ENCODE measurements at places on chromosomes 1 and 21. TPM values are rescaled to one million over a fixed set of nuclear protein-coding genes. Genes with fewer than 3 reads are reported as not detected.
A peak's percentile ranks its signal among the peaks of the same experiment; 100 is the strongest.

The DCAF8 gene
- 98.1 TPM for total RNA-seq

DNA sequence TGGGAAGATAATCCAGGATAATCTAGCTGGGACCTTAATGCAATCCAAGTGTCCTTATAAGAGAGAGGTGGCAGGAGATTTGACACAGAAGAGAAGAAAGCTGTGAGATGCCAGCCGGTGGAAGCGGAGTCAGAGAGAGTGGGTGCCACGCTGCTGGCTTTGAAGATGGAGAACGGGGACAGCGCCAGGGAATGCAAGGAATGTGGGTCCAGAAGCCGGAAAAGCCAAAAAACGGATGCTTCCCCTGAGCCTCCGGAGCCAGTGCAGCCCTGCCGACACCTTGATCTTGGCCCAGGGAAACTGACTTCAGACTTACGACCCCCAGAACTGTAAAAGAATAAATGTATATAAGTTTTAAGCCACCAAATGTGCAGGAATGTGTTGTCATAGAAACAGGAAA, 152.6 kb downstream of the ZNF281 start:
- no peak for DNase-seq

- no peak for DNase-seq
These were observed 45.1 kb upstream of the RPL11 start for GRCh38 chr1:23646541-23646940.

DNA sequence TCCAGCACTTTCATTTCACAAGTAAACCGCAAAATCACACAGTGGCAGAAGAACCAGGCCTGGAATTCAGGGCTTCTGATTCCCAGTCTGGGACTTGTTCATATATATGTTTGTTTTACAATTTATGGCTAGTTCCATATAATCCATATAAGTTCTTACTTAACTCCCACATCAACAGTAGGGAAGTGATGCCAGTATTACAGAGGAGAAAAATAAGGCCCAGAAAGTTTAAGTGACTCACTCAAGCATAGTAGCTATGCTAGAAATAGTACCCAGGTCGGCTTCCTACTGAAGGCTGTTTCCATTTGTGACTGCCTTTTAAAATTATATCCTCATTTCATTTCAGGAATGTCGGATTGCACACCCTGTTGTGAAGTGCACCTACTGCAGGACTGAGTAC, 1.4 kb downstream of the FAM76A start:
- no peak for DNase-seq

GRCh38 chr1:74689621-74690363, 16.2 kb upstream of the ERICH3 start:
- DNase-seq: peak; percentile 32

DNA sequence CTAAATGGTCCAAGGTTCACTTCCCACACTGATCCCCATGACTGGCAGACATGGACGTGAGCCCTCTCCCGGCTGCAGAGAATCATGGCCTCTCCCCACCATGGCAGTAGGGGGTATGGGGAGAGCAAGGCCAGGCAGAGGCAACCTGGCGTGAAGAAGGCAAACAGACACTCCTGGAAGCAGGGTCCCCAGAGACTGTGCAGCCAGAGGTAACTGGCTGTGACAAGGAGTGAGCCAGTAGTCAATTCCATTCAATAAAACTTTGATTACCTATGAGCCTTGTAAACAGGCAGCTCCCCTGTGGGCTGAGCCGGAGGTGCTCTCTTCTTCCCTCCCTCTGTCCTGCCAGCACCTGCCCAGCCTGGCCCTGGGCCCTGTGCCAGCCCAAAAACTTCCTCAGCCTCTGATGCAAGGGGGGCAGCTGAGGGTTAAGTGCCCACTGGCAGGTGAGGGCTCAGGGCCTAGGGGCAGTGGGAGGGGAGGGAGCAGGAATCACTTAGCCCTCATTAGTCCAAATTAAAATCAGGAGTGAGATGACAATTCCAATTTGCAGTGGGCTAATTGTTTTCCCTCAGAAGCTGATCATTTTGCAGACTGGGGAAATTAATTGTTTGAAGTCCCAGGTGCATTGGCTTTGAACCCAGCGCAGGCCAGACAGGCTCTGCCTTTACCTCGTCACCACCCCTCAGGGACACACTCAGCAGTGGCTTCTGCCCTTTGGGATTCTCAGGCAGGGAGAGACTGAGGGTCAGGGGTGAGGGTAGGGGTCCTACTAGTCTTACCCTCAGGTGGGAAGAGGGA, 35.6 kb downstream of the LRRN2 start:
- no peak for DNase-seq

GRCh38 chr1:1157914-1158710, 15.6 kb upstream of the TTLL10 start:
- no peak for DNase-seq

GRCh38 chr1:60861961-60862567, 220.3 kb upstream of the NFIA start:
- DNase-seq: no peak

The CLCNKB gene
- total RNA-seq: 0.81 TPM

GRCh38 chr21:42093991-42094421, 22.9 kb downstream of the UMODL1 start:
- no peak for DNase-seq

The OR2T2 gene
- not detected for total RNA-seq

The ANKRD35 gene
- not detected for total RNA-seq

- no peak for DNase-seq
These were observed 366.7 kb downstream of the CAMTA1 start for GRCh38 chr1:7151978-7152377.

- DNase-seq: no peak
These were observed 232.1 kb upstream of the KAZN start for GRCh38 chr1:14366091-14367018.

GRCh38 chr1:234886081-234886984, 242.3 kb downstream of the TOMM20 start:
- no peak for DNase-seq

GRCh38 chr1:119767486-119767885, 1.2 kb downstream of the HMGCS2 start:
- DNase-seq: no peak

The HNRNPCL4 gene
- total RNA-seq: not detected

The KCNC4 gene
- 13.0 TPM for total RNA-seq

The FAM78B gene
- 1.4 TPM for total RNA-seq

- no peak for DNase-seq
These were observed 45.9 kb upstream of the COL6A2 start for GRCh38 chr21:46051821-46052675.

The OR6N1 gene
- not detected for total RNA-seq

DNA sequence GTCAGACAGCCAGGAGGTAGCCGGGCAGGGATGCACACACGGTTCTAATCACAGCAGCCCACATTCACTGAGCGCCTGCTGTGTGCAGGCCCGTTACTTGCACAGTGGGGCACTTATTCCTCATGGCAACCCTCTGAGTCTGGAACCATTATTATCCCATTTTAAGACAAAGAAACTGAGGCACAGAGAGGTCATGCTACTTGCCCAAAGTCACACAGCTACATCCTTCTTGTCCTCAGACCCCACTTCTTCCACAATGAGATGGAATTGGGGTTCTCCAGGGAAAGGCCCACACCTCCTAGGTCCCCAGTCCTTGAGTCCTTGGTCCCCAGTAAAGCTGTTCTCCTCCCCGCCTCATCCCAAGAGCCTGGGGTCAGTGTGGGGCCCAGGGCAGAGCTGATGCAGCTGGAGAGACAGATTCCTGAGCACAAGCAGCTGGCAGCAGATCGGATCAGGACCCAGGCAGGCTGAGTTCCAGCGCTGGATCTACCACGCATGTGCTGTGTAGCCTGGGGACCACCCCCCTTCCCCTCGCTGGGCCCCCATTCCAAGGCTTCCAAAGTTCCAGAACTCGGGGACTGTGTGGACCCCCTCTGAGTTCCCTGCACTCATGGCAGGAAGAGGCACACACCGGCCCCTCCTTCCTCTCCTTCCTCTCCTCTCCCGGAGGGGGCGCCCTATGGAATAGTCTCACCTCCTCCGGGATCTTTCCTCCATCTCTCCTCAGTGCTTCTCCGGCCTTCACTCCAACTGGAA, 393.4 kb downstream of the MATN1 start:
- no peak for DNase-seq

DNA sequence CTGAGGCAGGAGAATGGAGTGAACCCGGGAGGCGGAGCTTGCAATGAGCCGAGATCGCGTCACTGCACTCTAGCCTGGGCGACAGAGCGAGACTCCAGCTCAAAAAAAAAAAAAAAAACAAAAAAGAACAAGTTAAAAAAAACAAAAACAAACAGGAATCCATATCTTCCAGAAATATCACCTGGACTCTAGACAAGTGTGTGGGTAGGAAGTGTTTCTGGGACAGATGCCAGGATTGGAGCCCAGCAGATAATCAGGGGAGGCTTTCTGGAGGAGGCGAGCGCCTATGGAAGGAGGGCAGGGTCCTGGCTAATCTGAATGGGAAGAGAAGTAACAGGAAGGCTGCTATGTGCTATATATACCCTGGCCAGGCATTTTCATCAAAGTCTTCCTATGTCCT, 43.6 kb upstream of the SYNC start:
- no peak for DNase-seq

The LMO4 gene
- 38.5 TPM for total RNA-seq

The LYSMD1 gene
- total RNA-seq: 5.0 TPM

DNA sequence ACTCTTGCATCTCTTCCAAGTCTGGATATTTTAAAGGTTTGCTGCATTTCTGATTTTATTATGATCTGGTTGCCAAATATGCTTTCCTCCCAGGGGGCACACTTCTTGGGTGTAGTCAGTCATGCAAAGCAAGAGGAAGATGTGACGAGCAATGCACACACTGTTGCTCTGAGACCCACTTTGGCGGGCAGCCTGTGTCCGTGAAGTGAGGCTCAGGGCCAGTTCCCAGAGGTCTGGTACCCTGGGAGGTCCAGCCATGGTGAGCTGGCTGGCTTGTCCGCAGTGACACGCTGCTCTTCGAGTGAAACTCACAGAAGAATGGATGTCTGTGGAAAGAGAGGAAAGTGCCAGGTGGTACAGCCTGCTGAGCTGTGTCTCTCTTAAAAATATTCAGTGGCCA, 52.8 kb upstream of the EDN2 start:
- no peak for DNase-seq

DNA sequence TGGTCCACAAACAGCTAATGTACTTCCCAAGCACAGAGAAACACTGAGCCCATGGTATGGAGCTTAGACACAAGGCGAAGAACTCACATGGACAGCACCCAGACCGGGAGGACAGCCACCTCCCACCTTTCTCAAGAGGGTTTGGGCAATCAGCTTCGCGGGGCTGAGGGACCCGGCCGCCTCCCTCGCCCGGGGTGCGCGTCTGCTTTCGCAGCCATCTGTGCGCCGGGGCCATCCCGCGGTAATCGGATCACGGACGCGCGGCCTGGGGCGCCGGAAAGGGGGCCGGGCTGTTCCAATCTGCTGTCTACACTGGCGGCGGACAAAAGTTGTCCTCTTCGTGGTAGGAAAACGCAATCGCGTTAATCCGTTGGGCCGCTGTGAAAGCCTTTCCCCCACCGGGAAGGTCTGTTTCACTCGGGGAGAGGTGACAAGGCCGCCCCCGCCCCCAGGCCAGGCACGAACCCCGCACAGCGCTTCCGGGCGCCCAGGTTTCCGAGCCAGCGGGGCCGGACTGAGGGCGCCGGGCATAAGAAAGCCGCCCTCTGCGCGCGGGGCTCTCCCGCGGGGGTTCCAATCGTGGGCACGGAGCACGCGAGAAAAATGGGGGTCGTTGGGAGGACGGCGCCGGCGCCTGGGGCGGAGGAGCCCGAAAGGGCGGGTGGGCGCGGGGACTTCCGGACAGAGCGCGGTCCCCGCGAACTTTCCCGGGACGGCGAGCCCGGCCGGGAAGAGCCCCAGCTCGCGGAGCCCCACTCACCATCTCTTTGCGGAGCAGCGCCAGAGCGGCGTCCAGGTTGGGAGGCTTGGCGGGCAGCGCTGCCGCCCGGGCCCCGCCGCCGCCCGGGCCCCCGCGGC, 664 bp downstream of the FAM89A start:
- DNase-seq: no peak

GRCh38 chr1:9590945-9591668, 2.4 kb downstream of the TMEM201 start:
- DNase-seq: no peak

GRCh38 chr1:43868741-43869067, 64.9 kb upstream of the ARTN start:
- no peak for DNase-seq

GRCh38 chr1:84253891-84254290, 47.6 kb upstream of the SAMD13 start:
- peak; percentile 98 for DNase-seq

DNA sequence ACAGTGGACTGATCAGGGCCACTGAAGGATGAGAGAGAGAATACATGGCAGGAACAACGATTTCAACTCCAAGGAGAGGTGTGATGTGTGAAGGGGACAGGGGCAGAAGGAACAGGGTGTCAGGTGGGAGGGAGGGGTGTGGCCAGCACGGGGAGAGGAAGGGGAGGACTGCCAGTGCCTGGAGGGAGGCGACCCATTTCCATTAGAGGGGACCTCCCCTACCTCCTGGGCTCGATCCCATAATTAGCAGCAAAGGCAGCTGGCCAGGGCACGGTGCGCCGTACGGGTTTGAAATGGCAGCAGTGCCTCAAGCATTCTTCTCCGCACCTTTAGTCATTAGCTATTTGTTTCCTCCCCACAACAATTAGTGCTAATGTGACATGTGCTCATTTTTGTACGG, 22.7 kb downstream of the CRYAA start:
- DNase-seq: no peak

DNA sequence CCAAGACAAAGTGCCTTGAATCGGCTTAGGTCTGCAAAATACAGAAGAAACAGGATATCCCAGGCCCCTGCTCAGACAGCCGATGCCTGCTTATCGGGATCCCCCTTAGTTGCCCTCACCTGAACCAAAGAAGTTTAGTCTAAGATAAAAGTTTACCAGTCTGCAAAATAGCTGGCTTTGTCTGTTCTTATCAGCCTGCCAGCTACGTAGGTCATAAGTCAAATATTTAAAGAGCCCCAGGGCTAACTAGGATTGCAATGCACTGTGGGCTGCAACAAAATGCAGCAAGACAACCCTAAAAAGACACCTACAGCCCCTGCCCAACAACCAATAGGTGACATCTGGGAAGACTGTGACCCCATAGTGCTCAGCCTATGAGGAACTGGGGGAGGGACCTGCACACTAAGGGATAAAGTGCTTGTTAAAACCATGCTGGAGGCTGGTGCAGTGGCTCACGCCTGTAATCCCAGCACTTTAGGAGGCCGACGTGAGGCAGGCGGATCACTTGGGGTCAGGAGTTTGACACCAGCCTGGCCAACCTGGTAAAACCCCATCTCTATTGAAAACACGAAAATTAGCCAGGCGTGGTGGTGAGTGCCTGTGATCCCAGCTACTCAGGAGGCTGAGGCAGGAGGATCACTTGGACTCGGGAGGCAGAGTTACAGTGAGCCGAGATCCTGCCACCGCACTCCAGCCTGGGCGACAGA, 27.4 kb downstream of the LRRC3 start:
- no peak for DNase-seq

DNA sequence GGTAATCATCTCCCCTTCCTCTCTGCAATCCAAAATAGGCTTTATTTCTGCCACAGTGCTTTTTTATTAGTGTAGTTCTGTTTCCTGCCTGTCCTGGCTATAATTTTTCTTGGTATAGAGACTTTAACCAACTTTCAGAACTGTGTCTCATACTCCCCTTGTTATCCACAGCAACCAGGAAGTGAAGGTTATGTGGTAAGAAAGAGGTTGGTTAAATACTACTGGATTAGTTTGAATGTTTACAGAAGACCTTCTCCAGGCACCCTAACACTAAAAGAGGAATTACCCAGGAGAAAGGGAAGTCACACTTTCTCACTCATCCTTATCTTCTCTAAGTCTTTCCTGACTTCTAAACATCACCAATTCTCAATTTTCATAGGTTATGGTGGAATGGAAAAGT, 17.8 kb upstream of the TNFSF4 start:
- no peak for DNase-seq

GRCh38 chr1:11654137-11654938, at the start of the genes FBXO2 and FBXO44:
TSS of gene FBXO2 (minus strand) at chr1:11654429. CDS start at chr1:11654340, 89 bp downstream.
TSS of gene FBXO44 (plus strand) at chr1:11654877. CDS start at chr1:11655836, 959 bp downstream.
- peak; percentile 26 for DNase-seq

GRCh38 chr1:237959838-237960237, 69.1 kb upstream of the ZP4 start:
- no peak for DNase-seq

Measured in HCT116 (cell line).